AG04450 (cell line): ENCODE measurements at places on chromosomes 12 and 14.
A peak's percentile ranks its signal among the peaks of the same experiment; 100 is the strongest.

DNA sequence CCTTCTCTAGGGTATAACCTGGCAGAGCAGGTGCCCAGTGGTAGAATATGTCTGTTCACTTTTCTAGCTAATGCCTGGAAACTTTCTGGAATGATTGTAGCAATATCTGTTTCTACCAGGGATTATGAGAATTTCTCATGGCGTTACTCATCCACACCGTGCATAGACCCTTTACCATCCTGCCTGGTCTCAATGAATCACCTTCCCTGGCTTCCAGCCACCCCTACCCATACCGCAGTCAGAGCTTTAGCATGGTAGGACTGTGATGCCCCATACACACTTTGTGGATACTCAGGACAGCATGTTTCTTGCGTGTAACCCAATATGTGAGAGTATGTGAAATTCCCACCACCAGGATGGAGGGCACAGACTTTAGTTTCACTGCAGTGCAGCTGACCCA is 45.4 kb downstream of the TUNAR start:
- no peak for DNase-seq

DNA sequence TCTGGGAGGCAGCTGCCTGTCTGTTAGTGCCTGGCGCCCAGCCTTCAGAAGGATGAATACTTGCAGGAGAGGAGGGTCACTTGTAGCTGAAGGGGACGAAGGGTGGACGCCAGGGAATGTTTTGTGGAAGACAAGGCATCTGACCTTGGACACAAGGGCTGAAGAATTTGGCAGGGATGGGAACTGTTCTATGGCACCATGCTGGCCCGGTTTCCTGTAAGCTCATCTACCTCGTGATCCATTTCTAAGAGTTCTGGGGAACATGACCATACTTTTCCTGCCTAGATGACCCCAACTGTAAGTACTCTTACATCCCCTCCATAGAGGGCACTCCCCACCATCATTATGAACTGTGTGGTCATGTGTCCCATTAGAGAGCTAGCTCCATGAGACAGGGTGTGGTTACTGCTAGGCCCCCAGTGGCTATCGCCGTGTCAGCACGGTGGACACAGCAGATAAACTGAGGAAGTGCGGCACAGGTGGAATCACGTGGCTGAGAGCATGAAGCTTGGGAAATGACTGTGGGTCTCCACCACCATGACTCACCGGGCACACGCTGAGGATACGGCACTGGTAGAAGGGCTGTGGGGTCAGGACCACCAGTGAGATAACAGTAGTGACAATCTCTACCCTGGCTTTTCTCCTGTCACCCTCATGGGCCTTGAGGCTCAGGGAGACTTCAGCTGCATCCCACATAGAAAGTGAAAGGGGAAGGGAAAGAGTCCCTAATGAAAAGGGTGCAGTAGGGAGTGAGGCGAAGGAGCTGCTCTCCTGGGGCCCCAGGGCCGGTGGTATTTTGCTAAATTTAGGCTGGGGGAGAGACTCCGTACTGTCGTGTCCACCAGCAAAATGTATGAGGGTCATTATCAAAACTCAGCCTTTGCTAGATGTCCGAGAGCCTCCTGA is 252.6 kb downstream of the FOXN3 start:
- DNase-seq = no peak

GRCh38 chr12:20696181-20696905 is 1.2 kb downstream of the SLCO1C1 start:
- DNase-seq = no peak

GRCh38 chr12:98504368-98504617 is 11.1 kb upstream of the TMPO start:
- no peak for DNase-seq

DNA sequence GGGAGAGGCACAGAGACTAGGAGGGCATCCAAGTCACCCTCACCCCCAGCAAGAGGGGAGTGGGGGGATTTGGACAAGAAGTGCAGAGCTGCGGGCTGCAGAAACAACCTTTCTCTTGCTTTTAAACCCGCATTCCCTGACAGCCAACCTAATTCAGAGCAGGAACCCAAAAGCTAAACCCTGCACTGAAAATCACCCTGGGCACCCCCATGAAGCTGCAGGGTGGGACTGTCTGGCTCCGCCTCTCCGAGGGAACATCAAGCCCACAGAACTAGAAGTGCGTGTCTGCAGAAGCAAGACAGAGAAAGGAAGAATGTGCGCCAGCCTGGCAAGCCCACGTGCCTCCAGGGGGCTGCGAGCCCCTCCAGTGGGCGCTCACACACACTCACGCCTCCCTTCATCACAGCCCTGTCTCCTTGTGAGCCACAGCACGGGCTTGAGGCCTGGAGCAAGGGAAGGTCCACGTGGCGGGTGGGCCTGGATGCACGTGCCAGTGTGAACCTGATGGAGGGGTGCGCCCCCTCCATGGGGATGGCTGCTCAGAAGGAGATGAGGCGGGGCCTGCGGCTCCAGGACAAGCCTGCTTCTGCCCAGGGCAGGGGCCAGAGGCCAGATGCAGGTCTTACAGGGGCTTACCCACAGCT is 27.8 kb upstream of the PNMA1 start:
- no peak for DNase-seq

DNA sequence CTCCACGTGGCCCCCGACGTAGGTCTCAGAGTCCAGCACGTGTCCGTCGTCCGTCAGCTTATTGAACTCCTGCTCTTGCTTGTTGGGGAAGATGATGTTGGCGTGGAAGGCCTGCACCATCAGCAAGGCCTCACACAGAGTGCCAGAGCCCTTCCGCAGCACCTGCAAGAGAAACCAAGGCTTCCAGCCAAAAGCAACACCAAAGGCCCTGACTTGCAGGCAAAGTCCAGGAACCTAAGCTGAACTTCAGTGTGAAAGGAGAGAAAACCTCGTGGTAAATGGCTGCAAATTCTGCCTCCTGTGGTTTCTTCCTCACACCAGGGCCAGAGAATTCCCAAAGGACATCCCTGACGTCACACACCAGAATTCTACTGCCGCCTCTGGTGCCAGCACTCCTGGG is 14.5 kb downstream of the POLE start:
- no peak for DNase-seq

DNA sequence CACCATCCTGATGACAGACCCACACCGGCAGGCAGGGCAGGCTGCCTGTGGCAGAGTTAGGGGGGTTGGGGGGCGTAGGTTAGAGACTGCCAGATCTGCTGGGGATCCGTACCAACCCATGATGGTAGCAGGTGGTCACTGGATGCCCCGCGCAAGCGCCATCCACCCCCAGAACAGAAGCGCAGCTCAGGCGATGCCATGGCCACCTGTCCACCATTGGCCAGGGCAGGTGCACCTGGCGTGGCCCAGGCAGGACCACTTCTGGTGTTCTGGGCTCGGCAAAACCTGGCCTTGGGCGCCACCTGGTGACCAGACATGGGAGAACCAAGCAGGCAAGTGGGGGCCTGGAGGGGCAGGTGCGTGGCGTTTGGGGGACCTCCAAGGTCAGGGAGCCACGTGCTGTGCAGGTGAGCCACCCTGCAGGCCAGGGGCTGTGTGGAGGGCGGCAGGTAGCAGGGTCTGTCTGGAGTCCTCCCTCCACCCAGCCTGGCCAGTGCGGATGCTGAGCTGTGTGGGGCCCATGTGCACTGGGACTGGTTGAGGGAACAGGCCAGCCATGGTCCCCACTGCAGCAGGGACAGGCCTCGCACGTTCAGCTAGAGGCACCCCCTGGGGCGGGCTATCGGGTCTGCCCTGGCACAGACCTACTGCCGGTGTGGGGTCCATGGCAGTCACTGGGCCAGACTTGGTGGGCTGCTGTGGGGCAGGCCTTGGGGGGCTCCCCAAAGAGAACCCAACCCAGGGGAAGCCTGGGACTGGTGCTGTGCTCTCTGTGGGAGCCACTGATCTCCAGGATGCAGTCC is 15.6 kb downstream of the BAG5 start:
- DNase-seq = no peak

DNA sequence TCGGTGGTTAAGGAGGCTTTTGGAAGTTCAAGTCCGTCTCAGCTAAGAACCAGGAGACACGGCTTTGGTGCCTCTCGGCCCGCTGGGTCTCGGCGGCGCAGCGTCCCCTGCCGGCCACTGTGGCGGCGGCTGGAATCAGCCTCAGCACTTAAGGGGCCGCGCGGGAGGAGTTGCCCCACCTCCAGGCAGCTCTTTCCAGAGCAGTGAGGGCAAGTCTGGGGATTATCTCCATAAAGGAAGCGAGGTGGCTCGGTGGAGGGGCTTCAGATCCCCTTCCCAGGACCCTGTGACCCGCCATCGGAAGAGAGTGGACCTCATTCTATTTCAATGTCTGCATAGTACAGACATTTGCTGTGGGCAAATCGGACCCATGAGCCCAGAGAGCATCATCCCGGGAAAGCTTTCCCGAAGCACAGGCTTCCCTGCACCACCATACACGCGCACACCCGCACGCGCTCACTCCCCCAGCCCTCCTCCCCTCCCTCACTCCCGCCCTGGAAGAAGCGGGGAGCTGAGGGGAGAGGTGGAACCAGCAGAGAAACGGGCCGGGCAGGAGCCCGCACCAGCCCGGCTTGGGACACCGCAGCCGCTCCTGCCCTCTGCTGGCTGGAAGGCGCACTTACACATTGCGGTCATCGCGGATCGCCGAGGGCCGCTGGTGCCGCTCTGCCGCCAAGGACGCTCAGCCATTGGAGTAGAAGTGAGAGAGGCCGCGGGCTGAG is 15.9 kb downstream of the RNASE2 start:
- DNase-seq = peak; percentile 69

- no peak for DNase-seq
These were observed 43.5 kb upstream of the MAP1LC3B2 start for GRCh38 chr12:116515684-116516083.

DNA sequence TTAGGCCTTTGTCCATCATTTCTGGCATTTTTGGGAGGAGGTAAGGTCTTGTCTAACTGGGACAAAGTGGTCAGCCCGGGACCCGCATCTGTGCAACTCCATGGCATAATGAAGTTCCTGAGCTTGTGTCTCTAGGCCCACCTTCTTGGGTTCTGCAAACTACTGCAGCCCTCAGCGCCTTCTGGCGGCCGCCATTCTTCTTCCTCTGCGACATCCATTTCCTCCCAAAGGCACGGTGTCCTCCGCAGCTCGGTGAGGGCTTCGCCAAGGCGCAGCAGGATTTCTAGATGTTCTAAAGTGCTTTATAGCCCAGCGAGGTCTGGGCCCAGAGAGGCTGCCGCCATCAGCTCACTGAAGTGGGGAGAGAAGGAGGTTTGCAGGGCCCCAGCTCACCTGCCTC is 134.4 kb upstream of the OR4E1 start:
- no peak for DNase-seq

- no peak for DNase-seq
These were observed 72.8 kb upstream of the BBS10 start for GRCh38 chr12:76421046-76421445.

DNA sequence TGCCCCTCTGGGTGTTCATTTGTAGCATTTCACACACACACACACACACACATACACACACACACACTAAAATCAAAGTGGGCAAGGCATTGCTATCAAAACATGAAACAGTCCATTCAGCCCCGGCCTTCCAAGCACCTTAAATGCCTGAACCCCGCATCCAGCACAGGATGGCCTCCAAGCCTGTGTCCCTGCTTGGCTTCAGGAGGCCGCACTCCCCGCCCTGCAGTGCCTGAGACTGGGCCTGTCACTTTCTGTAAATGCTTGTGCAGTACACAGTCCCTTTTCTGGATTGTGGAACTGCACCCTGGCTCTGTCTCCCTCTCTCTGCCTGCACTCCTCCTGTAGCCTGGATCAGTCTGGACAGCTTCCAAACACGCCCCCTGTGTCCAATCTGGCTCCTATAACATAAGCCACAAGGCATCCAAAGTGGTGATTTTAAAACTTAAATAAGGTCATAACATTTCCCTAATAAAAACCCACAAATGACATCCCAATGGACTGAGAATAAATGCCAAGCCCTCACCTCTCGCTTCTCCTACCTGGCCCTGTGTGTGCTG is 972.2 kb upstream of the TMEM132C start:
- DNase-seq = no peak

DNA sequence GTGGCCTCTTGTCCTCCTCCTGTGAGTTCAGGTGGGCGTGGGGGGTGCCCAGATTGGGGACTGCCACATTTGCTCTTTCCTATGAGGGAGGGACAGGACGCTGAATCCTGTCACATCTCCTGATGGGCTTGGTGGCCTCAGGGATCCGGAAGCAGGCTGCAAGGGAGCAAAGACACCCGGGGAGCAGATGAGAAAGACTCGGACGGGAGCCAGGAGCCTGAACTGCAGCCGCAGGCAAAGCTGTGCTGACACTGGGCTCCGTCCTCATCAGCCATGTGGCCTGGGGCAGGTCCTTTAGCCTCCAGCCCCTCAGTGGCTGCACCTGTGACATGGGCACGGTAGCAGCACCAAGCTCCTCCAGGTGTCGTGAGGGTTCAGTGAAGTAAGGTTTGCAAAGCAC is 40.8 kb upstream of the RFLNA start:
- DNase-seq = no peak

DNA sequence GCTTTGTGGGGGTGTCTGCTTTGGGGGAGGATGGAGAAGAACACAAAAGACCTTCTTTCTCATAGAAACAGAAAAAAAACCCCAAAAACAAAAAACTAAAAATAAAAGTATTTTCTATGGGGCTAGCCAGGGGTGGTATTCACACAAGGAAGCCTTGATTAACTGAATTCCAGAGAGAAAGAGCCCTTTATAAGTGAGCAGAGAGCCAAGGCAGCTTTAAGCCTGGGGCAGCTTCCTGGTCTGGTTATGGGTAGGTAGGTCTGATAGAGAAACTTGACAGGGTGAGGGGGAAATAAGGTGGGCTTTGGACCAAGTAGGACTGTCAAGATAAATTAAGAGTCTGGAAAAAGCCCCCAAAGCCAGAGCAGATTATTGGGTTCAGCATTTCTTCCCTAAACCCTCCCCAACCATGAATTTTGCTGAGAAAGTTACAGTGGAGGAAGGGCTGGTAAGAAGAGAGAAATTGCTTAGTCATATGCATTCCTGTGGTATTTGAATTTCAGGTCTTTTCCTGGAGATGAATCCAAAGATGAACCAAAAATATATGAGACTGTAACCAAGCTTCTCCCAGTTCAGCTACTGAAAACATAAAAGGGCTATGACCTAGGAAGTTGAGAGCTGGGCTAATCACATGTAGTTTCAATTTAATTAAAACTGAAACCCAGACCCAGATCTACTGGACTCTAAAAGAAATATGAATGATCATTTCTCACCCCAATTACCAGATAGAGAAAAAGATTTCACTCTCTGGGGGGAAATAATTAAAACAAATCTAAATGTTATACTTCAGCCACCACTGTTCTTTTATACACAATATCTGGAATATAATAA is 144.8 kb downstream of the TBC1D30 start:
- DNase-seq = peak; percentile 23

DNA sequence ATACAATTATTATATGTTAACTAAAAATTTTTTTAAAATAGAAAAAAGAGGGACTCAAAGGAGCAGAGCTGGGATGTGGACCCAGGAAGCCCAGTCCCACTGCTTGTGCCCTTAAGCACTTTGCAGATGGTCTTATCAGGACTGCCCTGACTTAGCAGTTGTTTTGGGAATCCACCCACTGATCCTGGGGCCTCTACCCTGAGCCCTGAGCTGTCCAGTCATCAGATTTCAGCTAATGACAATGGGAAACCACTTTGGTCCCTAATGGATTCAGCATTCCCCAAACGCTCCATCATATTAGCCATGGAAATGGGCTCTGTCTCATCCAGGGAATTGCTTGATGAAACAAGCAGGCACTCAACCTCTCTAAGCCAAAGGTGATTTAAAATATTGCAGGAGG is 22.5 kb upstream of the WSCD2 start:
- DNase-seq = no peak

- no peak for DNase-seq
These were observed 3.4 kb downstream of the CDK2AP1 start for GRCh38 chr12:123267991-123268843.

- DNase-seq = no peak
These were observed 27.4 kb downstream of the OAS2 start for GRCh38 chr12:113005762-113006161.
